IPS DF 6.9 (cell line): ENCODE measurements at places on chromosomes 2 and 18.
A peak's percentile ranks its signal among the peaks of the same experiment; 100 is the strongest.

DNA sequence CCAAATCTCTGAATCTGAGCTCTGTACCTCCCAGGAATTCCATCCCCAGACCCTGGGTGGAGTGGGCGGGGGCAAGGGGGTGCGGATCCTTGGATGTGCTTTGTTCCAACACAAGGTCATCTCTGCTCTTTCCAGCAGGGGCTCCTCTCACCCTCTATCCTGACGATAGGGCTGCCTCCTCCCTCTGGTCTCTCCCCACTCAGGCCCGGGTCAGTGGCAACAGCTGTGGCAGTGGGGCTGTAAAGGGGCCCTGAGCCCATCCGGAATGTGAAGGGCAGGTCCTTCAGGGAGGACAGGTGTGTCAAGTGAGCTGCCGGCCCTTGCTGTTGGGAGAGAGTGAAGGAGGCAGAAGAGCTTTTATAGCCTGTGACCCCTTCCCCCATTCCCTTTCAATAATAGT, 167.8 kb downstream of the CELF4 start:
- no peak for DNase-seq

- DNase-seq = no peak
Measured at GRCh38 chr2:212640428-212640827, 101.8 kb upstream of the ERBB4 start.

DNA sequence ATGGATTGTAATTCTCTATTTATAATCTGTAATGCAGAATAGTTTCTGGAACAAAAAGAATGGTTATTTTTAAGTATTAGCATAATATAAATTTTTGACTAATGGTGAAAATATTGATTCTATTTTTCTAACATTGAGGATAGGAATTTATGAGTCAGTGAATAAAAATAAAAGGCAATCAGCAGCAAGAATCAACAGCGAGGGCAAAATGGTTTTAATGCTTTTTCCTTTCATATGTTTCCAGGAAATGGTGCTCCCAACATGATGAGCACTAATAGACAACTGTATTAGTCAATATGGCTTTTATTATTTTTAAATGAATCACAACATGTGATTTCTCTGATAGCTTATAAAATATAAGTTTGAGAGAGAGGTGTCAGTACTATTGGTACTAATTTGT, 90.7 kb upstream of the TFPI start:
- DNase-seq = no peak

DNA sequence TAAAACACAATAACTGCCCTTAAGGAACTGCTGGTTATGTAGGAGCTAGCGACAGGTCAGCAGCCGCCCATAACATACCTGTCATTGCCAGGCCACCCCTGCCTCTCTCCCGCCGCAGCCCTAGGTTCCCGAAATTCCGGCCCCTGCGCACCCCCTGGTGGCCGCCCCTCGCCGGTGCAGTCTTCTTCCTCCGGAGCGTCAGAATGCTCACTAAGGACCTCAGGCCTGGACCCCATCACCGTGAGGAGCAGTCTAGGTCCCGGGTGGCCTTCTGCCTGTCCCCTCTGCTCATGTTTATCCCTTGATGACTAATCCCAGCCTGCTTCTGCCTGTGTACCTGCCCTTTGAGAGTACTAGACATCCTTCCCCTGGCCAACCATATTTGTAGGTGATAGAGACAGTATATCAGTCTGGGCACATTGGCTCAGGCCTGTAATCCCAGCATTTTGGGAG, 115.7 kb upstream of the SLC1A4 start:
- DNase-seq = no peak

DNA sequence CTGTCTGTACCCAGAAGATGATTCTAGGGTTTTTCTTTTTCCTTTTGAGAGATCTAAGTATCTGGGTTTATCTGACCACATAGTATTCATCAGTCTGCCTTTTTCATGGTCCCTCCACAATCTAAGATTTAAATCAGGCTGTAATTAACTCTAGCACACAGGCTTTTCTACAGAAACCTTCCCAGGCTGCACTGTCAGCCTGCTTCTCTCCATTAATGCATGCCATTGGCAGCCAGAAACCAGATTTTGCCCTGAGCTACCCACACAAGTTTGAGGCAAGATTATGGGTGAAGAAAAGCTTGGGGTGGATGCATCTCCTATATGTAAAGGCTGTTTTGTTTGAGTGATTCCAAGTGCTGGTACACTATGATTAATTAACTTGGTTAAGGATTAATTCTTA, 45.7 kb upstream of the EML4 start:
- DNase-seq = no peak

DNA sequence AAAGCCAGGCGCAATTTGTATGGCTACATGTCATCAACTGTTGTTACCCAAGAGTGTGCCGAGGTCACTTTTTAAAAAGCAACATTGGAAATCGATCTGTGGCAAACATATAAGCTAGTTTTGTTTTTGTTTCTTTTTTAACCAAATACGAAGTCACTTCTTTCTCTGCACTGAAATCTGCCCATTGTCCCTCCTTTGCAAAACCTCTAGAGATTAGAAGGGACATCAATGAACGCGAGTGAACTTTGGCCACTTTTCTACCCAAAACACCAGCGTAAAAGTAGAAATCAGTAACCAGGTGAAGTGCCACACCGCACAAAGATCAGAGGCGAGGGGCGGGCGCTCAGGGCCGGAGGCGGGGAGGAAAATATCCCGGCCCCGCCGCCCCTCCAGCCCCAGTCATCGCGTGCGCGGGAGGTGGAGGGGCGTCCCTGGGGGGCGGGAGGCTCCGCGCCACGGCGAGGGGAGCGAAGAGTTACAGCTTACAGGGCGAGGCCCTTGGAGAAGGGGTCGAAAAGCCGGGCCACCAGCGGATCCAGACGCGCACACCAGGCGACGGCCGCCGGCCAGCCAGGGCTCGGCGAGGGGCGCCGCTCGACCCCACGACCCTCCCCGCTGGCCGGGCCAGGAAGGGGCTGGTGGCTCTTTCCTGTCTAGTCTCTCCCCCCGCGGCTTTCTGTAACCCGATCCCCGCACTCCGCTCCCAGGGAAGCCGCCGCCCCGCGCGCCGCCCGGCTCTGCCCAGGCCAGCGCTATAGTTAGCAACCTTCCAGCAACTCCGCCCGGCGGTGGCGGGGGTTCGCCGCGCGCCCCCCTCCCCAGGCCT, 993 bp downstream of the RBMS1 start:
- no peak for DNase-seq

GRCh38 chr2:188449561-188449960, 157.9 kb downstream of the GULP1 start:
- DNase-seq = no peak

- no peak for DNase-seq
Measured at GRCh38 chr2:12605366-12605765, 111.4 kb upstream of the TRIB2 start.

DNA sequence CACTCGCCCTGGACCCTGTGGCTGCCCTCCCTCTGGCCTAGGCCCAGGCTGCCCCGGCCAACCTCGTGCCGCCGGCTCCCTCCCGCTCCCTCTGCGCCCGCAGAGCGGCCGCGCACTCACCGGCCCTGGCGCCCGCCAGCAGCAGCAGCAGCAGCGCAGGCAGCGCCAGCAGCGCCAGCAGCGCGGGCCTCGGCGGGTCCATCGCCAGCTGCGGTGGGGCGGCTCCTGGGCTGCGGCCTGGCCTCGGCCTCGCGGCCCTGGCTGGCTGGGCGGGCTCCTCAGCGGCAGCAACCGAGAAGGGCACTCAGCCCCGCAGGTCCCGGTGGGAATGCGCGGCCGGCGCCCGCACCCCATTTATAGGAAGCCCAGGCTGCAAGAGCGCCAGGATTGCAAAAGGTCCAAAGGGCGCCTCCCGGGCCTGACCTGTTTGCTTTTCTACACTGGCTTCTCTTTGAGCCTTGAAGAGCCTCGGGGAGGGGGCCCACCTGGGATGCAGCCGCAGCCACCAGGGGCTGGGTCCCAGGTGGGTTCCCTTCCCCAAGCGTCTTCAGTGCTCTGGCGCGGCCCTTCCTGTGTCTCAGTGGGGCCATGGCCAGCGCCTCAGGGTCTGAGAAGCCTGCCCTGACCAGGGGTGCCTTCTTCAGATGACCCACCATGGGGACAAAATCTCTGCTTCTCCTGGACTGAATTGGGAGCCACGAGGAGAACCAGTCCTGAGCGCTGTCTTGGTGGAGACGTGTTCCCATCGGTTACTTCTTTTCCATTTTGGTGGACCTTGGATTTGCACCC, at the start of gene APOB:
APOB (minus strand) TSS at position 330 of the 789 bp plus-strand sequence; CDS start at position 202, 128 bp downstream.
- peak; percentile 33 for DNase-seq

- DNase-seq = no peak
Measured at GRCh38 chr18:6315517-6316331, 99.0 kb downstream of the L3MBTL4 start.

GRCh38 chr2:191264647-191265081, 19.5 kb downstream of the MYO1B start:
- no peak for DNase-seq

- DNase-seq = no peak
Measured at GRCh38 chr18:76476665-76477561, 18.1 kb downstream of the ZNF516 start.

- DNase-seq = no peak
Measured at GRCh38 chr2:133265432-133265949, 302.8 kb downstream of the NCKAP5 start.

DNA sequence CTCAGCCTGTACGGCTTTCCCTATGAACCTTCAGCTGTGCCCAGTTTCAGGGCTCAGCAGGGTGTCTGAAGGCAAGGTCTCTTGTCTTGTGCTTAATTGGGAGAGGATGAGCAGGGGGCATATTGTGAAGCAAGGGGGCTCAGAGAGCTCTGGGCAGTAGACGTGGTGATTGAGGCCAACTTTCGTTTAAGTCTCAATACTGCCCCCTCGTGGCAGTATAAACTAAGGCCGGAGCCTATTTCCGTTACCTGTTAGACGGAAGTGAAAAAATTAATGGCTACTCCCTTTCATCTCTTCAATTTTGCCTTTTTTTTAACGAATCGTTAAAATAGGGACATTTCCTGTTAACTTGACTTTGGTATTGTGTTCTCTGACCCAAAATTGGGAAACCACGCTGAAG, 193.4 kb downstream of the TDRD15 start:
- peak; percentile 67 for DNase-seq

GRCh38 chr2:196406-196805, 67.4 kb downstream of the SH3YL1 start:
- DNase-seq = no peak

DNA sequence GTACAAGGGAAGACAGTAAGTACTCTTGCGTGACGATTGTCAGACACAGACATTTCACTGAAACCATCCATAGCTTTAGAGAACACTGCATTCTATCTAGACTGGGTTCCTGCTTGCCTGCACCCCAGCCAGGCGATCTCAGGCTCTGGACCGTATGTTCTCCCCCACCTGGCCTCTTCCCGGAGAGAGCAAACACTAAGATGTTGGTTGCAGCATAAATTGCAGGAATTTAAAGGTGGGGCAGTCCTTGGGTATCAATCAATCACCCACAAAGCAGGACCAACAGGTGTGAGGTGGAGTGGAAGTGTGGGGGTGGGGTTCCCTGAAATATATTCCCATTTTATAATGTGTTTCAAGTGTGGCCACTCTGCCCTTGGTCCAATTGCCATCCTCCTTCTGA, 103.6 kb upstream of the TGFA start:
- DNase-seq = no peak

- DNase-seq = no peak
Measured at GRCh38 chr2:168346725-168347477, 99.5 kb upstream of the STK39 start.

GRCh38 chr2:149857344-149857743, 269.8 kb upstream of the MMADHC start:
- no peak for DNase-seq

DNA sequence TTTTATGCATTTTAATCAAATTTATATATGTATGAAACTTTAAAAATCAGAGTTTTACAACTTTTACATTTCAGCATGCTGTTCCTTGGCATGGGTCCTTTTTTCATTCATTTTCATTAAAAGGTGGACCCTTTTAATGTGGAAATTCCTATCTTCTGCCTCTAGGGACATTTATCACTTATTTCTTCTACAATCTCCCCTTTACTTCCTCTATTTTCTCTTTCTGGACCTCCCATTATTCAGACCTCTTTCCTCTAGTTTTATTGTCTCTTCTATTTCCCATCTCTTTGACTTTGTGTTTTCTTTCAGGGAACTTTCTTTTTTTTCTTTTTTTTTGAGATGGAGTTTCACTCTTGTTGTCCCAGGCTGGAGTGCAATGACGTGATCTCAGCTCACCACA, 5.7 kb downstream of the PROC start:
- DNase-seq = no peak

GRCh38 chr2:9146646-9147045, 60.0 kb upstream of the ASAP2 start:
- no peak for DNase-seq

DNA sequence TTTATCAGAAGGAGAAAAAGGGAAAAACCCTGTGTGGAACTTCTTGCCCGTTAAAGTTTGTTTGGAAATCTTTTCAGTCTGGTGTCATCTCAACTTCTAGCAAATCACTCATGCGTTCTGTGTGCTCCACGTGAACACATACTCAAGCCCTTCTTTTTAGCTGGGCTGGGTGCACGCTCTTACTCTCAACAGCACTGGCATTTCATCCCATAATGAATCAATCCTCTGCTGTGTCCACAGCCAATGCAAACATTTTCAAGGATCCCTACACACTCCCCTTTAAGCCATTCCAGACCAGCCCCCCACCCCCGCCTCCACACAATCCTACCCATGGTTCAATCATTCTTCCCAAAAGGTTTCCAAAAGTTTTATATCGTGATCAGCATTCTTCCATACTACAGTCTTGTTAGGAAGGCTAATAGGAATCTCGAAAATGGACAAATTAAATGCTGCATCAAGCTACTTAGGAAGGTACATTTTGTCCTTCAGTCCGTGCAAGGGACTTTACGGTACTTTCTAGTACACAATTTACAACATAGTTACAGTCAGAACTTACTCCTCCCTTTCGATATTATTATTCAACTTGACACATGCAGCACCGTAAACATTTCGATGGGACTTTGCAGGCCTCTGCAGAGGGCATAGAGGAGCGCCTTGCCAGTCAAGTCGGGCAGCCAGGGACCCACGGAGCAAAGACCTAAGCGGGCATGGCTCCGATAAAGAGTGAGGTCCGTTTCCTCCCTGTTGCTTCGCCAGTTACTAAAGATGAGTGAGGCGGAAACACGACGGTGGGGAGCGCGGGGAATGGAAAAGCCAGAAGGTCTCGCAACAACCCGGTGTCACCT, 1.4 kb downstream of the PTGR3 start:
- no peak for DNase-seq

- DNase-seq = no peak
Measured at GRCh38 chr2:119808516-119809147, 48.9 kb downstream of the PTPN4 start.
